ENCODE measurements at places on chromosomes 16 and 17. TPM values are rescaled to one million over a fixed set of nuclear protein-coding genes. Genes with fewer than 3 reads are reported as not detected.

DRG2 gene
- 38.5 TPM for polyA plus RNA-seq

TERB1 gene
- not detected for polyA plus RNA-seq

BLMH gene
- polyA plus RNA-seq = 10.5 TPM

PERCC1 gene
- 0.12 TPM for polyA plus RNA-seq

KRTAP9-2 gene
- not detected for polyA plus RNA-seq

OR1A2 gene
- not detected for polyA plus RNA-seq

MT1G gene
- polyA plus RNA-seq = 140 TPM

KRTAP2-2 gene
- not detected for polyA plus RNA-seq

KRTAP1-5 gene
- not detected for polyA plus RNA-seq

MYH13 gene
- not detected for polyA plus RNA-seq

ITGAX gene
- 148 TPM for polyA plus RNA-seq

CCL23 gene
- polyA plus RNA-seq = 34.4 TPM

LAT gene
- 12.6 TPM for polyA plus RNA-seq

SOST gene
- polyA plus RNA-seq = 0.02 TPM

PPL gene
- 27.0 TPM for polyA plus RNA-seq

TMIGD1 gene
- polyA plus RNA-seq = not detected

HSPB9 gene
- polyA plus RNA-seq = 0.18 TPM

MFAP4 gene
- polyA plus RNA-seq = 45.7 TPM

SULT1A3 gene
- polyA plus RNA-seq = 8.3 TPM

CCL4 gene
- 8.3 TPM for polyA plus RNA-seq

NTN1 gene
- polyA plus RNA-seq = 4.7 TPM

KIF19 gene
- 4.2 TPM for polyA plus RNA-seq

ASGR1 gene
- polyA plus RNA-seq = 11.2 TPM

SNAI3 gene
- 3.2 TPM for polyA plus RNA-seq

MPO gene
- polyA plus RNA-seq = 10.8 TPM

TTYH2 gene
- polyA plus RNA-seq = 3.3 TPM

EVPL gene
- 10.9 TPM for polyA plus RNA-seq

CACNB1 gene
- 6.8 TPM for polyA plus RNA-seq

YPEL3 gene
- 118 TPM for polyA plus RNA-seq
